ENCODE measurements at places on chromosomes 1 and 21.

DNA sequence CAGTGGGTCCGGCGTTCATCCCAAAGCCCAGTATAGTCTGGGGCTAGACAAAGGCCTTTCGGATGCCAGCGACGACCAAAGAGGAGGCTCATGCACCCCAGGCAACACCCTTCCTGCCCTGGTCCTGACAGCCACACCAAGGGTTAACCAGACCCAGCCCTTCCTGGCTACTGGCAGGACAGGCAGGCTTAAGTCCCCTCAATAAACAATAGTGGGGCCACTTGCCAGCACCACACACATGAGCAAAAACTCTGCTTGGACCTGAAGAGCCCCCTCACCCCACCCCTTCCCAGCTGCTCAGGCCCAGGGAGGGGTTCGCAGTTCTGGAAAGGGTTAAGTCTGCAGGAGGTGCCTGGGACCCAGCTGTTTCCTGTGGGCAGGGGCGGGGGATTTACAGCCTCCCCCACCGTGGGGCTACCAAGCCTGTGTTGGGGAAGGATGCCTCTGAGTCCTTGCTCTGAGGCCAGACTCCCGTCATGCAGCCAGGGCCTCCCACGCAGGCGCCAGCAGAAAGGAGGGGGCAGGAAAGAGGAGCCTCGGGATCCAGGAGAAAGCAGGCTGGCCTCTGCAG, 18.2 kb downstream of the PHLDA3 start:
- DNase-seq, result no peak

GRCh38 chr1:232038706-232039677, 412.4 kb downstream of the DISC1 start:
- DNase-seq, result no peak

GRCh38 chr1:100485855-100486258, 52.1 kb upstream of the GPR88 start:
- no peak for DNase-seq

GRCh38 chr1:157597959-157598667, at the start of gene FCRL4:
TSS of gene FCRL4 (minus strand) at chr1:157598085. CDS start at chr1:157597944, 141 bp downstream.
- DNase-seq, result no peak

DNA sequence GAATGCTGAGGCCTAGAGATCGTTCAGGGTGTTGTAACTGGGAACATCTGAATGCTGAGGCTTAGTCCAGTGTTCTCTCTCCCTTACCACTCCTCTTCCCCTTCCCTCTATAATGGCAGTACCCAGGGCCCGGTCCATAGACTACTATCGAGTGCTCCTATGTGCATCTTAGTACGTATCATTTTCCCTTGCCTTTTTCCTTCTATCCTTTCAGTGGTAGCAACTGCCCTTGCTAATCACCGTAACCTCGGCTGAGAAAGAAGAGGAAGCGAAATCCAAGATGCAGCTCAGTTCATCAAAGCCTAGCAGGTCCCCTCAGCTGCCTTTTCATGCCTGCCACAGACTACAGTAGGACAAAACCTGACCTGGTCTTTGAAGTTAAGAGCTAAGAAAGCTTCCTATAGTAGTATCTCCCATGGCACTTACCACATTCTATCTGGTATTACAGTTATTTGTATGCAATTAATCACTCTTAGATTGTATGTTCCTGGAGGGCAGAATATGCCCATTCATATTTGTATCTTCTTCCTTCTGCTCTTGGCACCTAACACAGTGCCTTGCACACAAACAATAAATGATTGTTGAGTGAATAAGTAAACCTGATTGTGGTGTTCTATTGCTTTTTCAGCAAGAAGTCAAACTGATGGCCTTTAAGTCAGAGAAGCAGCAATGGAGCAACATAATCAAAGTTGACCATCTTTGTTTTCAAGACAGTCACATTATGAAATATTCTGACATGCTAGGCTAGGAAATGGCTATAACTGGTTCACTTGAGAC, 22.4 kb downstream of the CNIH4 start:
- DNase-seq, result no peak
